ENCODE measurements at places on chromosomes 1 and 21.

DNA sequence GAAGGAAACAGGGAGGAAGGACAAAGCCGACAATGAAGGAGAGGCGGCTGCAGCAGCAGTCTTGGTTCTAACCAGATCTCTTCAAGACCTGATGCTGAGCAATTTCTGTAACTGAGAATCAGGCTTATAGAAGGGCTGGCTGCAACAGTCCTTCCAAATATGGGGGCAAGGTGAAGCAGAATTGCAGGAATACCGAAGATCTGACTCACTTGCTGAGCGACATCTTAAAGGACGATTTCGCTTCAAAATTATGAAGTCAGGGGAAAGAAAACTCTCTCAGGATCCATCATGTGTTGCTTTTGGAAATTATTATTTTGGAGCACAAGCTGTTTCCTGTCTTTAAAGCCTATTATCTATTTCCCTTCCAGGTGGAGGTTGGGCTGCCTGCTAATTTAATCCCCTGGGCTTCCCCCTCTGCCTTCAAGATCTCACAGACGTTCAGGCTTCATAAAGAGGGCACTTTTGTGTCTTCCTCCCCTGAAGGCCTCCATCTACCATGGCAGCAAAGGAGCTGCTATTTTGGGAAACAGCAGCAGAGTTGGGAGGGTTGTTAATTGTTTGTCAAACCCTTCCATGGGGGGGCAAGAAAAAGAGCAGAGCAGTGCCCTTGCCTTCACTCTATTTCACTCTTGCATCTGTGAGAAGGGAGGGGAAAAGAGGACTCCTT, 10.8 kb upstream of the IER5 start:
- DNase-seq: no peak

GRCh38 chr1:17156108-17156507, 36.9 kb upstream of the PADI2 start:
- DNase-seq: no peak

GRCh38 chr1:230909974-230910754, 41.8 kb upstream of the C1orf198 start:
- DNase-seq: no peak

- DNase-seq: no peak
These were observed 49.5 kb downstream of the CHD1L start for GRCh38 chr1:147292012-147292411.

DNA sequence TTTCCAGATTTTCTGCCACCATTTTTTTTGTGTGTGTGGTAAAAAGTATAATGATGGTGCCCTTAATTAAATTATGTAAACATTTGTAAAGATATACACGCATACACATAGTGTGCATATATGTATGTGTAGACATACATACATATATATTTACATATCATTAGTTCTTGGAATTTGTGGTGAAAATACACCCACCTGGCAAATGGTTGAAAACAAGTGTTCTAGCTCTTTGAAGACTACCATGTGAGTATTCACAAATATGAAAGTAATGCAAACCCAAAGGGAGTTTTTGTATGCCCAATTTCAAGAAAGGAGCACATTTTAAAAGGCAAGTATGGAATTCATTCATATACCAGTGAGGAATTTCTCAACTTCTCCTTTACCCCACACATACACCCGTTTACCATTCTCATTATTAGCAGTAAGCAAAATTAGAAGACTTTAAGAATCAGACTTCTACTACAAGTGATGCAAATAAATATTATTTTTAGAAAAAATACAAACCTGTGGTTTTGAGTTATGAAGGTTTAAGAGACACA, 8.0 kb downstream of the RABGAP1L start:
- no peak for DNase-seq

DNA sequence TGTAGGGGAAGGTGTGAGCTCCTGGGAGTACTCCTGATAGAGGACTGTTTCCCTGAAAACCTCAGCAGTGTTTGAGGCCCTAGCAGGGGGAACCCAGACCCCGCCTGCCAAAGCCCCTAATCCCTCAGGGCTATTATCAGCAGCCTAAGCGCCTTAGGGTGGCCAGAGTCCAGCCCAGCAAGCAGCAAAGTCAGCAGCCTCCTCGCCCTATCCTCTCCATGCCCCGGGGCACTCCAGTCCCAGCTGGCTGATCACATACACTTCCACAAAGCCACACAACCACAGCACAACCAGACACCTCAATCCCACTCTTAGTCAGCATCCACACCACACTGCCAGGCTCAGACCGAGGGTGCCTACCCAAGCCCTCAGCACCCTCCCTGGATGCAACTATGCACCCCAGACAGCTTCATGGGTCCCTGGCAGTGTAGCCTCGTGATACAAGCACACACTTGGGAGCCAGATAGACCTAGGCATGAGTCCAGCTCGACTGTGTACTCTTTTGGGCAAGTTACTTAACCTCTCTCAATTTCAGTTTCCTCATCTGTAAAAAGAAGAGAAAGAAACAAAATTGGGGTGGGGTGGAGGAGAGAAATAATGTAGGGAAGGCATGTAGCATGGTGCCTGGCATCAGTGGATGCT, 7.1 kb downstream of the IGSF9 start:
- no peak for DNase-seq

- DNase-seq: no peak
These were observed 19.3 kb upstream of the SLC35A3 start for GRCh38 chr1:99950486-99950885.

GRCh38 chr1:155850345-155850744, 6.7 kb downstream of the GON4L start:
- no peak for DNase-seq

DNA sequence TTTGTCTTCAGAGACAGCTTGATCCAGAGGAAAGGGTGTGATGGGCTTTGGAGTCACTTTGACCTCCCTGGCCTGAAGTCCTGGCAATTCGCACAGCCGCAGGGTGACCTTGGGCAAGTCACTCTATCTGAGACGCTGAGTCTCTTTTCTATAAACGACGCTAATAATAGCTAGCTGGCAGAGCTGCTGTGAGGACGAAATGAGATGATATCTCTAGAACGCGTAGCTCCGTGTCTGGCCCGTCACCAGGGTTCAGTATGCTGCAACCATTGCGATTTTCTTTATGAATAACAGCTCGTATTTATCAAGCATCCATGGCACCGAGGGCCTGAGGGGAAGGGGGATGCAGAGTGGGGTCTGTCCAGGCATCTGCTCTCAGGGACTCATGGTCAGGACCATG, 58.7 kb downstream of the IGSF21 start:
- DNase-seq: no peak

- DNase-seq: no peak
These were observed 16.9 kb downstream of the GPR157 start for GRCh38 chr1:9111957-9112356.

- no peak for DNase-seq
These were observed 56.3 kb downstream of the GIPC2 start for GRCh38 chr1:78102082-78102481.

DNA sequence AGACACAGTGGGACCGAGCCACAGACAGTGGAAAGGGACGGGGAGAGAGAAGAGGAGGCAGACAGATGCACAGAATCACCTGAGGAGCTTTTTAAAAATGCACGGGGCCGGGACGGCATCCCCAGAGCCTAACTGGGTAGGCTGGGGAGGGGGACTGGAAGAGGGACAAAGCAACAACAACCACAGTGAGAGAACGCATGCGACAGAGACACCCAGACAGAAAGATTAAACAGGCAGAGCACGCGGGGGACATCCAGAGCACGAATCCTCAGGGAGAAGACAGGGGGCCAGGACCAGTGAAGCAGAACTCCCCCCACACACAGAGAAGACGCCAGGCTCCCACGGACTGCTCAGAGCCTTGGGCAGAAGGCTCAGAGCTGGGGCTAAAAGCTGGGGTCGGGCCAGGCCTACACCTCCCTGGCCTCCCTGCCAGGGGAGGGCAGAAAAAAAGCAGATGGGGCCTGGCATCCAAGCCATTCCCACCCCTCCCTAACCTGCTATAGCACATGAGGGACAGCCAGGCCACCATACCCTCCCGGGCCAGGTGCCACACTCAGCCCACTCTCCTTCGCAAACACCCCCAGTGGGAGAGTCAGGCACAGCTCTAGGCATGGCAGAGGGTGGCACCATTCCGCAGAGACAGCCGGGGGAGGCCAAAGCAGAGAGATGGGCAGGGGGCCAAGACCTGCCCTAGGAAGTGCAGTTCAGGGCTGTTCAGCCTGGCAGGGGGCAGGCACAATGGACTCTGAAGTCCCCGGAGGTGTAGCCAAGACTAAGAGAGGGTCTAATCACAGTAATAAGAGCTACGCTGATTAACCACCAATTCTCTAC, 29.8 kb upstream of the COL16A1 start:
- DNase-seq: peak; percentile 37

DNA sequence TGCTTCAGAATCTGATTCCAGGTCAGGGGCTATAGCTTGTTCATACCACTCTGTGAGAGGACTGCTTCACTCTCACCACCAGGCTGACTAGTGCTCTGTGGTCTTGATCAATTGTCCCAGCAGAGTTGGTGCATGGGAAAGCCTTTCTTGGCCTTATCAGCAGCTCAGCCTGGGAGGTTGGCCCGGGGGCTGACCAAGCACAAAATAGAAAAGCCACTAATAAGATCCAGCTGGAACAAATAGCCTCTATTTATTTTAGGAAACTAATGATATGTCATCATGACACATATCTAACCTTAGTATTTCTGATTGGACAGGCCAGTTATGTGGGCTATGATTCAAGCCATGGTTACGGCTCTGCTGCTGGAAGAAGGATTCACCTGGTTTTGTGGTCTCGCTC, 134.2 kb downstream of the GDAP2 start:
- no peak for DNase-seq

DNA sequence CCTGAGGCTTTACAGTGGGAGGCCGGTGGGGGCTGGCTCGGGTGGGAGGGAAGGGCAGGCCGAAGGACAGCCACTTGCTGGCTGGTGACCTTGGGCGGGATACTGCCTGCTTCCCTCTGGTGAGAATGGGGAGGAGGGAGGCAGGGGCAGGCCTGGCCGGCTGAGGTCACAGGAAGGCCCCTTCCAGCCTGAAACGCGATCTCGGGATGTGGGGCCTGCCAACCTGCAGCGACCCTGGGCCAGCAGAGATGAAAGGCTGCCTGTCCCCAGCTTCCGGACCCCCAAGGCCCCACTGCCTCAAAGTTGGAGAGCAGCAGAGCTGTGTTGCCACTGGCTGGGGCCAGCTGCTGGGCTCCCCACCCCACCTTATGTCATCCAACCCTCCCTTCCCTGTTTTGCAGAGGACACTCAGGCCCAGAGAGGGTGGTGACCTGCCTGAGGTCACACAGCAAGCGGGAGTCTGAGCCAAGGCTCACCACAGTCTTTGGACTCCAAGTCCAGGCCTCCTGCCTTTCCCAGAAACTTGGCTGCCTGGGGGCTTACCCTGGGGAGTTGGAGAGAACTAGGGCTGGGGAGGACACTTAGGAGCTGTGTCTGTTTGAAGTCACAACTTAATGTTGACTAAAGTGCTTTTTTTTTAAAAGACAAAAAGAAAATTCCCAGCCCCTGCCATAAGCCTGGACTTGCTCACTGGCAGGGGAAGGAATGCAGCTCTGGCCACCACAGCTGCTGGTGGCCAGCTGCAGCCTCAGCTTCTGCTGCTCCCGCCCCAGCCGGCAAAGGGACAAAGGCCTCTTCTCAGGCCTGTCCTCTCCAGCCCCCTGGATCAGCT, 14.8 kb upstream of the WASF2 start:
- DNase-seq: no peak

DNA sequence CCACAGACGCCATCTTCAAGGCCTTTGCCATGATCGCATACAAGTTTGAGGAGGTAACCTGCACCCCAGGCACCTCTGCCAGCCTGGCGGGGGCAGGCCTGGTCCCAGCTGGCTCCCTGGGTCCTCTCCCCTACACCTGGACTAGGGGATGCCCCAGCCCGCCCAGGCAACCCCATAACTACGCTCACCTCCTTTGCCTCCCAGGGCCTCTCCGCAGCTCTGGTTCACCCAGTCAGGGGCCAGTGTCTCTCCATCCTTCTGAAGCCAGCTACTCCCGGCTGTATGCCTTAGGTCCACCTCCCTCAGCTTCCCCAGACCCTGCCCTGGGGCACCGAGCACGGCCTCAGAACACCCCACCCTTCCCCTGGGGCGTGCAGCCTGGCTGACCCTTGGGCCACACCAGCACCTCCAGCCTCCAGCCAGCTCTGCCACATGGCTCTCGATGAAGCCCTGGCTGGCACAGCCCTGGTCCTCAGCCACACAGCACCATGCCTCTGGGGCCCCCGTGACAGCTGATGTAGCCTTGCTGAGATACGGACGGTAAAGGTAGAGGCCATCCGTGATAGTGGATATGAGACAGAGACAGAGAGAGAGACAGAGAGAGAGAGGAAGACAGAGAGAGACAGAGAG, 80.4 kb upstream of the COL6A1 start:
- DNase-seq: no peak

DNA sequence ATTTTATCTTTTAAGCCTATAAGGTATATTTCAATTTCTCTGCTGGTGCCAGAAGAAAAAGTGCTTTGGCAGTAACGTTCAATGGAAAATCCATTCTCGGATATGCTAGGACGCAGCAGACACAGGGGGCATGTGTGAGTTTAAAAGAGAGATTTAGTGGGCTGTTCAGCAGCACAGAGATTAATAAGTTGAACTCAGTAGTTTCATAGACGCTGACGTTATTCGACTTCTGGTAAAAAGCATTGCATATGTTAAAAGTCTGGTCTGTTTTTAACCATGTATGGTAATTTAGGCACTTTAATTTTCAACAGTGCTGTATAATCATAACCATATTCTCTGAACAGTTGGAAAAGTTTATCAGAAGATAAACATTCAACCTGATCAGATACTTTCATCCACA, 99.6 kb downstream of the ATP6V1G3 start:
- DNase-seq: no peak

DNA sequence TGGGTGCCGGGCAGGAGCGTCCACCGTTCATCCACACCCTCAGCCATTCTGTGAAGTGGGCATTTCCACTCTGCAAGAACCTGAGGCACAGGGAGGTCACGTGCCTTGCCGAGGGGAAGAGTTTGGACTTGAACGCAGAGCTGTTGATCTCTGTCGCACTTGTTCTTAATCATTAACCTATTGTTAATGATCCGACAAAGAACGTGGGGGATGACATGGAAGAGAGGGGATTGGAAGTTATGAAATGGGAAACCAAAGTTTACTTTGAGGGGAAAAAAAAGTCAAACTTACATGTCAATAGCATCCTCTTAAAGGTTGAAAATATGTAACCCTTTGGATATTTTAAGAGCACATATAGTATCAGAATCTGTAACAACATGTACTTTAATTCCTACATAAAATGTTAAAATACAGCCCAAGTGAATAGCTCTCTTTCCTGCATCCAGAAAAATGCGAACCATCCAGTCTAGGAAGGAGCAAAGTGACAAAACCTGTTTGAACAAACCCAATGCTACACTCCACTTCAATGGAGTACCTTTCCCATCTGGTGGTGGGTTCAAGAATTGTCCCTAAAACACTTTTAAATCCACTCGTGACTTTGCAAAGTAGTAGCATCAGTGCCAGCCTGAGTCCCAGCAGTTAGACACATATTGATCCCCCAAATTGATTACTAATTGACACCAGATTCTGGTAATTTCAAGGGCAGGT, 75.5 kb downstream of the SETD4 start:
- no peak for DNase-seq

DNA sequence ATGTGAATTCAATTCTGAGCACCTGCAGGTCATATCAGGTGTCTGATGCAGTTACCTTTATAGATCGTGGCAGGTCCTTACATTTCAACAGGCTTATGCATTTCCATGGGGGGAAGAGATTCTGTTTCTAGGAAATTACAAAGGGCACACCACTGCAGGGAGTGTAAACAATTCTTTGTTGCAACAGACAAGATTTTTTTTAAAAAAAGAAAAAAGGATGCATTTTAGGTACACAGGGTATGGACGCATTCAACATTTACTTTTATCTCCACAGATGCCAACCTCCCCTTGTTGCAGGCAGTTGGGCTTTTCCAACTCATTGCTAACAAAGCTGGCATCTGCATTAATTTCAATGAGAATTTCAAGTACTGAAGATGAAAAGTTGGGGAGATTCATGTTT, 13.5 kb upstream of the TEKT2 start:
- no peak for DNase-seq

Measured in NCI-H1105 (cell line).